ENCODE measurements at places on chromosomes 13 and 19.
A peak's percentile ranks its signal among the peaks of the same experiment; 100 is the strongest.

DNA sequence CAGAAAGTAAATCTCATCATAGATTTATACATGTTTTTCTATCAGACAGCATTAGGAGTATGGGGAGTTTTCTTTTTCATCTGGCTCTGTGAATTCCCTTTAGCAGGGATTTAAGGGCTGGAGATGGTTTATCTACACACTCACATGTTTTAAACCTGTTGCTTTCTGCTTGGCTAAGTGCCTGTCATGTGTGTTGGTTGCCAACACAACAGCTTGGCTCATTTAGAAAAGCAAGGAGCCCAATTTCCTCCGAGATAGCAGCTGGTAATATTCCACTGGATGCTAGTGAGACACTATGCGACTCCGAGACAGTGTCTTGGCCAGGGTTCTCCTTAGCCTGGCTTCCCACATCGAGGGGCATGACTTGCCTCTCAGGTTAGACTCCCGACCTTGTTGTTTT lies 83.3 kb downstream of the KLF5 start:
- DNase-seq, result no peak

DNA sequence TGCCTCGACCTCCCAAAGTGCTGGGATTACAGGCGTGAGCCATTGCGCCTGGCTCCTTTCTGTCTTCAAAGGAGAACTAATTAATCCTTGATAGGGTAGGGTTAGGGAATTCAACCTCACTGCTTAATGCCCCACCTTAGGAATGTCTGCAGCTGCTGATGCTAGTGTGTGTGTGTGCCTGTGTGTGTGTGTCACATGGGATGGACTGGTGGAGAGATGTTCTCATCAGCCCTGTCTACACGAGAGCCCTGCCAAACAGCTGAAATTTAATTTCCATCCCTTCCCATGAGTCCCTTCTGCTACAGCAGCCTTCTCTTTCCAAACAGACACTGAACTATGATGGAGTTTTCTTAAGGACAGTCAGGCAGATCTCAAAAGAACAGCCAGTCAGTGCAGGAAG lies 46.5 kb upstream of the CLDN10 start:
- no peak for DNase-seq

DNA sequence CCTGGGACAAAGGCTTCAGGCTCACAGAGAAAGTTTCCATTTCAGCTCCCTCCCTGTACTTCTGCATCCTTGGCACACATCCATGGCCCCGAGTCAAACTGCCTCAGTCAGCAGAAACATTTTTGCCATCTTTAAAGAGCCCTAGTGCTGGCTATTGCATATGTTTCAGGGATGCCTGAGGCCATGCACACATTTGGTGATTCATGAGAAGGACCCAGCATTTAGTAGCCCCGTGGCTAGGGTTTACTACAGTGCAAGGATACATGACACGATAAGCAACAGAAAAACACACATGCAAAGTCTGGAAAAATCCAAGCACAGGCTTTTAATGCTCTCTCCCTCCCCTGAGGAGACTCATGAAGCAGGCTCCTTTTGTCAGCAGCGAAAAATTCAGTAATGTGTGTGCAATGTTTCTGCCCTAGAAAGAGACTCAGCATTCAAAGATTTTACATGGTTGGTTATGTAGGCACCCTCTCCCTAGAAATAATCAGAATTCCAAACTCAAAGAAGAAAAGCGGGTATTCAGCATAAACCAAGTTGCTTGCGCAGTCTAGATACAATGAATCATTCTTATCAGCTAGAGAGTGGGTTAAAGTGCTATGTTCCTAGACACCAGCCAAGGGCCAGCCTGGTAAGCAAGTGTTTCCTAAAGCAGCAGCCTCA lies 17.6 kb downstream of the ACOD1 start:
- peak; percentile 72 for DNase-seq

DNA sequence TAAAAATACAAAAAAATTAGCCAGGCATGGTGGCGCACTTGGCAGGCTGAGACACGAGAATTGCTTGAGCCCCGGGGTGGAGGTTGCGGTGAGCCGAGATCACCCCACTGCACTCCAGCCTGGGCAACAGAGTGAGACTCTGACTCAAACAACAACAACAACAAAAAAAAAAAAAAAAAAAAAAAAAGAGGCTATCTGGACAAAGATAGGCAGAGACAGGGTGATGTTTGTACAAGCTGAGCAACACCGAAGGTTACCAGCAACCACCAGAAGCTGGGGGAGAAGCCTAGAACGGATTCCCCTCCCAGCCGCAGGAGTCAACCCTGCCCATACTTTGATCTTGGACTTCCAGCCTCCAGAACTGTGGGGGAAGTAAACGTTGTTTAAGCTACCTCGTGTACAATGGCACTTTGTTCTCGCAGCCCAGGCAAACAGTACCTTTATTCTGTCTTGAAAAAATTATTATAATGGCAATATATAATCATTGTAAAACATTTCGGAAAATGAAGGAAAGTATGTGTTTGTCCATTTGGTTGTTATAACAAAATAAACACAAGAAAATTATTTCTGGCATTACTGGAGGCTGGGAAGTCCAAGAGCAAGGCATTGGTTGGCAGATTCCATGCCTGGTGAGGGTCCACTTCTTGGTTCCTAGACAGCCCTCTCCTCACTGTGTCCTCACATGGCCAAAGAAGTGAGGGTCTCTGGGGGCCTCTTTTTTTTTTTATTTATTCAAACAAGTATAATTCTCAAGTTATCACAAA lies 39.8 kb upstream of the LATS2 start:
- no peak for DNase-seq

DNA sequence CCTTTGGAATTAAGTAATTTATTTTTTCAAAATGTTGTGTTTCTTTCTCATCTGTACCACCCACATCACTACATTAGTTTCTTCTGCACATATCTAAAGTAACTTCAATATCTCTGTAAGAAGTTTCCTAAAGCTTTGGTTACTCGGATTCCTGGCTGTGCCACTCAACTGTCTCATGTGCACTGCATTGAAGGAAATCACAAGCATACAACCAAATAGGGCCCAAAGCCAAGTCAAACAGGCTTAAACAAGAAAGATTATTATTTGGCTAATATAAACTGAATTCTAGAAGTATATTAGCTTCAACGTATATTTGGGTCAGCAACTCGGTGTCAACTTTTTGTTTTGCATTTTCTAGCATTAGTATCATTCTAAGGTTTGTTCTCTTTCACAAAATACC lies 1647.6 kb upstream of the SPRY2 start:
- DNase-seq, result no peak

DNA sequence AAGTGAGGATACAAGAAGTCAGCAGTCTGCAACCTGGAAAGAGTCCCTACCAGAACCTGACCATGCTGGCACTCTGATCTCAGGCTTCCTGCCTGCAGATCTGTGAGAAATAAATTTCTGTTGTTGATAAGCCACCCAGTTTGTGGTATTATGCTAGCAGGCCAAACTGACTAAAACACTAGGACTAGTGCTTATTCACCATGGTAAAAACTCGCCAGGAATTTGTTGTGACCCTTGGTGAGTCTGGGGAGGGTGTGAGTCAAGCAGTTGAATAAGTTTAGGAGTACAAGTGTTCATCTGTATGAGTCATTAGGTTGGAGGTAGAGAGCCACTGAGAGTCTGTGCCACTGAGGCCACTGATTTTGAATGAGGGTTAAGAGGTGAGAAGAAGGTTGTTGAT lies 3.6 kb downstream of the ZIK1 start:
- DNase-seq, result no peak

GRCh38 chr13:111395511-111396393 lies 75.3 kb downstream of the TEX29 start:
- DNase-seq, result no peak

- no peak for DNase-seq
Measured at GRCh38 chr13:19672990-19673389, 39.5 kb downstream of the MPHOSPH8 start.

DNA sequence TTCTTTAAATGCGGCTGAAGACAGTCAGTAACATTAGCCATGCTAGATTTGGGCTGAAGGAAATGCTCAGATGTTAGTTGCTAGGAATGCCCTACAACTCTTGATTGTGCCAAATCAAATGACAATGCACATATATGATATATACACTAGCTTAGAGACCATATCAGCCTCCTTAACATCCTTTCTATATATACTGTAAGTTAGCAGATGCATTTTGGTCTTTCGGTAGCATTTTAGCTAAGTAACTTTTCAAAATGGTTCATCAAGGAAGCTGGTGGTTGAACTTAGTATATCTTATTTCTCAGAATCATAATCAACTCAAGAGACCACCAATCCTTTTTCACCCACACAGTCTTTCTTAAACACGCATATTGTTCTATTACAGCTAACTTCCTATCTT lies 14.1 kb upstream of the ENOX1 start:
- DNase-seq, result no peak

- no peak for DNase-seq
Measured at GRCh38 chr19:33627962-33628839, 6.4 kb downstream of the CHST8 start.

- no peak for DNase-seq
Measured at GRCh38 chr19:6967967-6968366, 53.3 kb downstream of the MBD3L2B start.

DNA sequence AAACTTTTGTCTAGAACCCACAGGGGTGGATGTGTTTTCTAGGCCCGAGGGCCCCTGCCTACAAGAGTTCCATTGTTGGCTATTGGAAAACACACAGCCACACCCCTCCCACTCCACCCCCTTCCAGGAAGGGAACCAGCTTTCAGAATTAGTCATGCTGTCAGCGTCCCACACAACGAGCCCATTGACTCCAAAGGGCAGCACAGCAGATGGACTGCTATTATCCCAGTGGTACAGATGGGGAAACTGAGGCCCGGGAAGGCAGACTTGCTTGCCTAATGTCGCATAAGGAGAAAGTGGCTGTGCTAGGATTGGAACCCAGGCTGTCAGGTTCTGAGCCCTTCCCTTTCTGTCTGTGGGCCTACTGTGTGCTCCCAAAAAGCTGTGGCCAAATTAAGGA lies 8.1 kb upstream of the FXYD3 start:
- DNase-seq, result no peak

DNA sequence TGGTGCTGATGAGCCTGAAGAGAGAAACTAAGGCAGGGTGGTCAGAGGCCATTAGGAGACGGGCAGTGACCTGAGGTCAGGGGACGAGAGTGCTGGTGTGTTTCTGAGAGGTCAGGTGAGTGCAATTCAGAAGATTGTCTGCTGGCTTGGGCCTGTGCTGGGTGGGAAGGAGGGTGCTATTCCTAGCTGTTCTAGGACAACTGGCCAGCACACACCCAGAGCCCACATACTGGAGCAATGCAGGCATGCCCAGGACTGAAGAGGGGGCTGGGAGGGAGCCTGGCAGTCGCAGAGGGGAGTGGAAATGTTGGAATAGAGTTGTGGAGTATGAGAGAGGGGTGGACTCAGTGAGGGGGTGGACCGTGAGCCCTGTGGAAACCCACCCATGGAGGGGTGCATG lies 16.5 kb downstream of the ARHGEF7 start:
- DNase-seq, result no peak

- DNase-seq, result no peak
Measured at GRCh38 chr19:44609219-44609618, 4.1 kb upstream of the IGSF23 start.

GRCh38 chr19:17091758-17092333 lies 16.3 kb downstream of the MYO9B start:
- DNase-seq, result peak; percentile 80

- DNase-seq, result no peak
Measured at GRCh38 chr13:75145927-75146326, 336.0 kb downstream of the TBC1D4 start.
